CD4-positive, alpha-beta memory T cell (primary cell): ENCODE measurements at places on chromosomes 4 and X.

GRCh38 chr4:10094841-10095240, 21.8 kb downstream of the WDR1 start:
- no peak for DNase-seq

- no peak for DNase-seq
These were observed 5.3 kb upstream of the RASL11B start for GRCh38 chr4:52856801-52857200.

DNA sequence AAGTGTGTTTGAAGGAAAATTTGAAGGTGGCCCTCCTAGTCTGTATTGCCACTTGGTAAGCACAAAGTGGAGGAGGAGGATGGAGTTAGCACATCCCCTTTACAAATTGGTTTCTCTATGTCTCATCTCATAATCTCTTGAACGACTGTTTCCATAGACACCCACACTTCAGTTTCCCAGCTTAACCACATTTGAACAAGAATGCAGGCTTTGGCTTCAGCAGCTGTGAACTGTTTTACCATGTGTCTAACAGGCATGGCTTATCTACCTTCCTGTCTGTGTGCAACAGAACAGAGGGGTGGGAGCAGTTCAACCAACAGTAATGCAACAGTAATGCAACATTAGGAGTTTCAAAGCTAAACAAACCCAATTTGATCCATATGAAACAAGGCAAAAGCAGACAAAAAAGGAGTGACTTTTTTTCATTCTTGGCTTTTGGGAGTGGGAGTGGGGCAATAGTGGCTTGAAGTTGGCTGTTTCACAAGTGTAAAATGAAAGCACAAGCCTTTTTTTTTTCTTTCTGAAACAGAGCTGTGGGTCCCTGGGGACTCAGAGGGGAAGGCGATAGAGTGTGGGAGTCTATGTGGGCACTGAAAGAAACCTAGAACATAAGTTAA, 108.0 kb downstream of the ITM2A start:
- peak; percentile 81 for DNase-seq

DNA sequence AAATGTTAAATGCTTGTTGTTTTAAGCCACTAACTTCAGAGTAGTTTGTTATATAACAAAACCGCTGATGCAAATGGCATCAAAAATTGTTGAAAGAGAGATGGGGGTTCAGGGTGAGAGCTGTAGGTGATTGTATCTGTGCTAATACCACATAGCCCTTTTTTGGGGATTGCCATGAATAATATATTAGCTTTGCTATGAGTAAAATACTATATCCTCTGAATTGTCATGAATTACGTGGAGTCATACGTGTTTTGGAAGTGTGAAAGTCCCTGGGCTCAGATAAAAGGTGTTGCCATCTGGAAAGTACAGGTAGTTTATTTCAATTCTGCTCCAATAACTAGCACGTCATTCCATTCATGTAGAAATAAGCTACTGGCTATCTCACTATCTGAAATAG, 30.6 kb downstream of the DYNLT3 start:
- no peak for DNase-seq

GRCh38 chr4:68216501-68216900, 29.0 kb downstream of the TMPRSS11B start:
- no peak for DNase-seq

GRCh38 chr4:76984127-76984526, 34.6 kb downstream of the SEPTIN11 start:
- peak; percentile 36 for DNase-seq

- no peak for DNase-seq
These were observed 3.2 kb upstream of the FGF2 start for GRCh38 chr4:122823476-122823875.

DNA sequence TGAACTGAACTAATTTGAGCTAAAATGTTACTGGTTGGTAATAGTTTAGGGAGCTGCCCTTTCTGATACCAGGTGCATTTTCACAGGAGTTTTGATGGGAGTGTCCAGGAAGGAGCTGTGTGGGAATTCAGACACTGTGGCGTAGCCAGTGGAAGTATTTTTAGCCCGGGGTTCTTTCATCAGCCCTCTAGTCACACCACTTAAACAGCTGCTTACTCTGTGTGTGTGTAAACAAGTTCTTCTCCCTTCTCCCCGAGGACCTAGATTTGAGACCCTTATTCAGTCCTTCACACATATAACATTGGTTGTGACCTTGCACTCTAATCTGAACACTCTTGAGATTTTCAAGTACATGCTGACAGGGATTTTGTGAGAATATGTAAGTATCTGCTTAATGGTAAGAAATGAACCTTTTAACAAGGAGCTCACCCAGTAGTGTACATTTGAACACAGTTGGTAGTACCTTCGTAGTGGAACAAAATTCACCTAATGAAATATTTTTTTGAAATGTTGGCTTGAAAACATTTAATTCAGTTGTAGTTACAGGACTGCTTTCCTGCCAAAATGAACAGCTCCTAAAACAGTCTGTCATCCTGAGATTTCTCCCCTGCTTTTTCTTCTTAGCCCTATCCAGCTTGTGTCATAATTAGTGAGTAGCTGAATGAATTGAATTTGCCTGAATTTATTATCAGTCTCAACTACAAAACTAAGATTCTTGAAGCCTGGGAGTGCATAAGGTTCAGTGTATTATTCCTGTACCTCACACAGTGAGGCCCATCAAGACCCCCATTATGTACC, 61.8 kb downstream of the BMPR1B start:
- no peak for DNase-seq

DNA sequence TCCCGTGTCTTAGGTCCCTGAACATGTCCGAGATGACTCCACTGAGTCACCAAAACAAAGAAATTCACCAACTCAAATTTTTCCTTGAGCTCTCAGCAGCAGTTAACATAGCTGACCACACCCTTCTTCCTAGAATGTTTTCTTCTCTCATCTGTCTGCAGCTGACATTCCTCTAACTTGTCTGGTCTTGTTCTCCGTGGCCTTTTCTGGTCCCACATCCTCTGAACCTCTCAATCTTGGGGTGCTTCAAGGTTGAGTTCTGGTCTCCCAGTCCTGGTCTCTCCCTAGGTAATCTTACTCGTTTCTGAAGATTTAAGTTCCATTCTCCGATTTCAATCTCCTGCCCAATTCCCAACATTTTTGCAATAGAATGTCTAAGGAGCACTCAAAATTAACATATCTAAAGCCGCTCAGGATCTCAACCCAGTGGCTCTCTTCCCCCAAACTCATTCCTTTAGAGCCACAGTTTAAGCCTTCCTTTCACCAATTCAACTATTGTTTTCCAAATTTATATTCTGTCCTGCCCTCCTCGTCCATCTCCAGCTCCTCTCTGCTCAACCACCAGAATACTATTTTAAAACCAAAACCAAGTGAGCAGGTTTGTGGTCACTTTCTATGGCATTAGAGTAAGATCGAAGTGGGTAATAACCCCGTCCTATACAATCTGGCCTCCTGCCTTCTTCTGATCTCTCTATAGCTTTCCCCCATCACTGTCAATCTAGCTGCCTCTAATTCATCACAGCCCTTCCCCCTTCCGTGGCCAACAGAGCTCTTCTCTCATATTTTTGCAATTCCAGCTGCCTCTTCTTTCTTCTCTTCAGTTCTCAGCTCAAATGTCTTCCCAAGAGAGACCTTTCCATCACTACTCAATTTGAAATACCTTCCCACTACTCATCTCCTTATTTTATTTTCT, 1.2 kb downstream of the TRIML2 start:
- no peak for DNase-seq

GRCh38 chr4:86291180-86291579, 68.7 kb downstream of the MAPK10 start:
- no peak for DNase-seq

DNA sequence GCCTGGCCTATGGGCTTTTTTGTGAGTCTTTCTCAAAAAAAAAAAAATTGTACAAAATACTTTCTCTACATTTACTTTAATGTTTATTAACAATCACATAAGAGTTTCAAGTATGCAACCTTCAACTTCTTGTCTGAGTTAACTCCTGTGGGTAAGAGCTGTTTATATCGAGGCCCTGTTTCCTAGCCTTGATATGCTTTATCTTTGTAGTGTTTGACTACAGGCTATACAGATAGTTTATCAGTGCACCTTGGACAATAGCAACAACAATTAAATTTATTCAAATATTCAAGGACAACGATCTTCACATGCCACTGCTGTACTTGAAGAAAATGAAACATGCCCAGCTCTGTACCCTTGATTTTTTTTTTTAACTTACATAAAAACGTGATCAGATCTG, 178.4 kb downstream of the ARHGAP10 start:
- DNase-seq = no peak

GRCh38 chr4:151854731-151855130, 93.9 kb upstream of the GATB start:
- DNase-seq = no peak

GRCh38 chrX:41889317-41890025, 33.9 kb downstream of the CASK start:
- DNase-seq = no peak

DNA sequence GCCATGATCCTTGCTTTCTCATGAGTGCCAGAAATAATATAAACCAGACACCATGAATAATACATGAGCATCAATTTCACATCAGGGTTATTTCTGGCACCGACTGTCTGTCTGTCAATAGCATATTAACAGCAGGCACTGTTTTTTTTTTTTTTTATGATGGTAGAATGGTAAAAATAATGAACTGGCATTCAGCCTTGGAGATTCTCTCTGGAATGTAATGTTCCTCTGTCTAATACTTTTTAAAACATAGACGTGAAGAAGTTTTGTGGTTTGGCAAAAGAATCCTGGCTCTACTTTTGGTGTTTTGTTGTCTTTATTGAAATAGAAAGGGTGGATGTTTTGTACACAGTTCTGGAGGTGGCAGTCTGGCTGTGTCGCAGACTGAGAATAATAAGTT, 874.6 kb upstream of the PRKX start:
- DNase-seq = no peak

DNA sequence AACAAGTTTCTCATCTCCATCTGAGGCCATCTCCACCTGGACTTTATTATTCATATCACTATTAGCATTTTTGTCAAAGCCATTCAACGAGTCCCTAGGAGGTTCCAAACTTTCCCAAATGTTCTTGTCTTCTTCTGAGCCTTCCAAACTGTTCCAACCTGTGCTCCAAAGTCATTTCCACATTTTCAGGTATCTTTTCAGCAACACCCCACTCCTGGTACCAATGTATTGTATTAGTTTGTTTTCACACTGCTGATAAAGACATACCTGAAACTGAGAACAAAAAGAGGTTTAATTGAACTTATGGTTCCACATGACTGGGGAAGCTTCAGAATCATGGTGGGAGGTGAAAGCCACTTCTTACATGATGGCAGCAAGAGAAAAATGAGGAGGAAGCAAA, 385.4 kb upstream of the GATB start:
- DNase-seq = no peak

- DNase-seq = no peak
These were observed 46.1 kb upstream of the S100G start for GRCh38 chrX:16603822-16604221.

DNA sequence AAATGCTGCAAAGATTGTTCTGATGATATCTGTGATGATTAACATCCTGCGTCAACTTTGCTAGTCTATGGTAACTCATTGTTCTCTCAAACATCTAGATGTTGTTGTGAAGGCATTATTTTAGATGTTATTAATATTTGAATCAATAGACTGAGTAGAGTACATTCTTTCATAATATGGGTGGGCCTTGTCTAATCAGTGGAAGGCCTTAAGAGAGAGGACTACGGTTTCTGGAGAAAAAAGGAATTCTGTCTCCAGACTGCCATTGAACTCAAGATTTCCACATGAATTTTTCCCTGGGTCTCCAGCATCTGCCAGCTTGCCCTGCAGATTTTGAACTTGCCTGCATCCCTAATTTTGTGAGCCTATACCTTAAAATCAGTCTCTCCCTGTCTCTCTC, 2381.1 kb upstream of the AGA start:
- DNase-seq = no peak

DNA sequence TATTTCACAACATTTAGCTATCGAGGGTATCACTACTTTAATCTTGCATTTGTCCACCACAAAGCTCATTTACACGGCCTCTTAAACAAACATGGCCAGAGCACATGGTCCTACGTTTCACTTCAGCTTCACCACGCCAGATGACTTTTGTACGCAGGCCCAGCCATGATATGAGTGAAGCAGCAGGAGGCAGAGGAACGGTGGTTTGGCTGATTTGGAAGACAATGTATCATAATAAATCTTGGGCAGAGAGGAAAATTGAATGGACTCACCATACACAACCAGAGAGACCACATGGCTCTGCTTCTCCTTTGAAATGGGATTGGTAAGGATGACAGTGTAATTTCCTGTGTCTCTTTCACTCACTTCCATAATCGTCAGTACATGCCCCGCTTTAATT, 15.3 kb downstream of the KDR start:
- DNase-seq = no peak

- no peak for DNase-seq
These were observed 575 bp downstream of the SLC25A6 start for GRCh38 chrX:1391370-1391706.

DNA sequence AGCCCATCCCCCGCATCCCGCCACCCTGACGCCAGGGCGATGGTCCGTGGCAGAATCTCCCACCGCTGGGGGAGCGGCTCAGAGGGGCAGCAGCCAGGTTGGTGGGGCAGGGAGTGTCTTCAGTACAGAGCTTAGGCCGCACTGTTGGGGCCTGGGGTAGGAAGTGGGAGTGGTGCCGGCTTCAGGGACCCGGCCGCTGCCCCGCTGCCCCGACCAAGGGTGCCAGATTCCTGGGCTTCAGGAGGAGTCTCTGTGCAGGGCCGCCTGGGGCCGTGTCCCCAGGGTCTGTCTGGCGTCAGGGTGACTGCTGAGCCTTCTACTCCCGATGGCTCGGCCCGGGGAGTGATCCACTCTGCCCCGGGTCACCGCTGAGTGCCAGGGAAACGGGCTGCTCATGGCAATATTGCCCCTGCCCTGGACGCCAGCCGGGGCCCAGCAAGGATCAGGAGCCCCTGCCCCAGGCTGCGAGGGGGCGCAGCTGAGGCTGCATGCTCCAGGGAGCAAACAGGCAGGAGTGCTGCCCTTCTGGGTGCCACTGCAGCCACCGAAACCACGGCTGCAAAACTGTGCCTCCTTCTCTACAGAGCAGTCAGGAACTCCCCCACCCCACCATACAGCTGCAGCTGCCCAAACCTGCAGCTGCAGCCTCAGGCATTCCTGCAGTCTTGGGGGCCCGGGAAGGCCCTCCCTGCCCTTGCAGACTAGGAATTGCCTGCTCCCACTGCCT, 1206.1 kb downstream of the ARAP2 start:
- DNase-seq = no peak
